Stimulated activated CD8-positive, alpha-beta memory T cell treated with anti-CD3 and anti-CD28 coated beads, Interleukin-4, amount 100 ng/mL, for 1 hour (primary cell): ENCODE measurements at places on chromosomes 4 and X.

GRCh38 chrX:111581086-111581485, 69.6 kb downstream of the SERTM2 start:
- DNase-seq, result no peak

- no peak for DNase-seq
These were observed 8.0 kb downstream of the PPARGC1A start for GRCh38 chr4:23881674-23882337.

GRCh38 chr4:77360451-77360850, 203.4 kb downstream of the CCNG2 start:
- no peak for DNase-seq

- no peak for DNase-seq
These were observed 1075.1 kb upstream of the GRID2 start for GRCh38 chr4:91228659-91229058.

- no peak for DNase-seq
These were observed 6.6 kb upstream of the AGA start for GRCh38 chr4:177448850-177449249.

- DNase-seq, result no peak
These were observed 944 bp downstream of the FUNDC2 start for GRCh38 chrX:155027509-155028066.

GRCh38 chr4:13403326-13403725, 80.8 kb downstream of the RAB28 start:
- DNase-seq, result no peak

GRCh38 chrX:155048977-155049619, 21.8 kb downstream of the CMC4 start:
- DNase-seq, result no peak

GRCh38 chr4:6232836-6233785, 32.8 kb upstream of the JAKMIP1 start:
- no peak for DNase-seq

- DNase-seq, result no peak
These were observed 73.6 kb upstream of the PJA1 start for GRCh38 chrX:69238887-69239231.

DNA sequence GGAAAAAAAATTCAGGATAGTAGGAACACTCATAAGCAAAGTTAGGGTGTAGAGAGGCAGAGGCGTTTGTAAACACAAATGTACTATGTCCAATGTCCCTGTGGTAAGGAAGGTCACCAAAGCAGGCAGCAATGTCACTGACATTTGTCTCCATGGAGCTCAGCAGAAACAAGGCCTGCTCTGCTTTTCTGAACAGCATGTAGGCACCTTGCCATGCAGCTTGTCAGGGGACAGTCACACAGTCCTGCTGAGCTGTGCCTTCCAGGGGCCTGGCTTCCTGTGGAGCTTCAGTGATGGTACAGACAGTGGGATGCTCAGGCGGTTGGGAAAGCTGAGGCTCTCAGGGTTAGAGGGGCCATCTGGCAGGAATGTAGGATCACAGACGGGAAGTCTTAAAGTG, 74.5 kb upstream of the HS3ST1 start:
- no peak for DNase-seq
